ENCODE measurements at places on chromosomes 12 and 14.
A peak's percentile ranks its signal among the peaks of the same experiment; 100 is the strongest.

GRCh38 chr14:39472078-39472477 is 39.8 kb upstream of the FBXO33 start:
- no peak for DNase-seq

- DNase-seq: no peak
These were observed 4.8 kb upstream of the ENO2 start for GRCh38 chr12:6909421-6910145.

DNA sequence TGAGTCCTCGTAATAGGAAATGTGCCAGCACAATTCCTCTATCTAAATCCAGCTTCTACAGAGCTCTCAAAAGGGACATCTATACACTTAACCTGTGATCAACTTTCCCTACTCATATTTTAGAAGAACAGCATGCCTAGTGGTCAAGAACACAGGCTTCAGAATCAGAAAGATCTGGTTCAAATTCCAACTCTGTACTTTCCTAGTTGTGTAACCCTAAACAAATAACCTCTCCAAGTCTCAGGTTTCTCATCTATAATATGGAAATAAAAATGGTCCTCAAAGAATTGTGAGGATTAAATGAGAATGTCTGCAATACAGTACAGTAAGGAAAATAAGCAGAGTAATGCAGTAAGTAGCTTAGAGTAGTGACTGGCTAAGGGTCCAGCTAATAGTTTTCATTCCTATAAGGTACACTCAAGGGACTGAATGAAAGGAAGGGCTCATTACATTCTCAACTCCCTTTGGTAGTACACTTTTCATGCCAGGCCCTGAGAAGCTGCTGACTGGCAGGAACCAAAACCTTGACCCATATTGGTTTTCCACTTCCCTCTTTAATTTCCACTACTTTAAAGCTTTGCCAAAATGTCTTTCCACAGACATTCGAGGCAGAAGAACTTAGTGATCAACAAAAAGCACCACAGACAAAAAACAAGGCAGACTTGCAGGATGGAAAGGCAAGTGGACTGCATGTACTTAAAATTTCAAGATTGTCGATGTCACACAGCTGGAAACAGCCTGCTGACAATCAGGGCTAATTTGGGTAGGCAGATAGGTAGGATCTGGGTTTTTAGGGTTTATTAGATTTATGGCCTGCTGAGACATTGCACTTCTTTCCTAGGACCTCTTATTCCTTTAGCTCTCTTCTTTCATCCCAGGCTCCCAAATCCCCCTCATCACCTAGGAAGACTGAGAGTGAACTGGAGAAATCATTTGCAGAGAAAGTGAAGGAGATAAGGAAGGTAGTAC is 4.3 kb downstream of the CCDC196 start:
- no peak for DNase-seq

- peak; percentile 11 for DNase-seq
These were observed 54.5 kb upstream of the MAX start for GRCh38 chr14:65156568-65157366.

DNA sequence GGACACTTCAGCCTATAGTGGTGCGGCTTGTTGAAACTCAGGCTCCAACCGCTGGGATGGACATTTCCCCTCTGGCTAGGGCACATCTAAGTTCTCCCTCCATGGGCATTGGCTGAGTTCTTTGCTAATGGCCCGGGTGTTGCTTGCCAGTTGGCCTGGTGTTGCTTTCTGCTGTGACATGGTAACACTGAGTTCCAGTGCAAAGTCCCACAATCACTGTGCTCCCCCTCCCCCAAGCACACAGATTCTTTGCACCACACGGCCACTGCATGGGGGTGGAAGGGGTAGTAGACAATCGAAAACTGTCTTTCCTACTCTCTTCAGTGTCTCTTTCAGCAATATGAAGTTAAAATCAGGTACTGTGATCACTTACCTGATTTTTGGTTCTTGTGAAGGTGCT is 308.2 kb downstream of the FUT8 start:
- no peak for DNase-seq

GRCh38 chr12:71626768-71627167 is 36.9 kb downstream of the ZFC3H1 start:
- no peak for DNase-seq

DNA sequence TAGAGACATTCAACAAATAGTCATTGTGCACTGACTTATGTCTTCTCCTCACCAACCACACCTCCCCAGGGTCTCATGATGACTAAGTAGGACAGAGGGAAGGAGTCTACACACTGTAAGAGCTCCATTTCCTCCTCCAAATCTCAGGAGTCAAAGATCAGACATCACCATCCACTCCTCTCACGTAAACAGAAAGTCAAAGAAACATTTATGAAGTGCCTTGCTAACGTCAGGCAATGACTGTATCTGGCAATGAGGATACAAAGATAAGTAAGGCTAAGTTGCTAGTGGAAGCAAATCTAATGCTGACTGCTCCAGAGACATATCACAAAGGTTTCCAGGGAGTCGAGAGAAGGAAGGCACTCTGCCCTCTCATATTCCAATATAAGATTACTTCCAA is 88.9 kb downstream of the SLC2A13 start:
- no peak for DNase-seq

DNA sequence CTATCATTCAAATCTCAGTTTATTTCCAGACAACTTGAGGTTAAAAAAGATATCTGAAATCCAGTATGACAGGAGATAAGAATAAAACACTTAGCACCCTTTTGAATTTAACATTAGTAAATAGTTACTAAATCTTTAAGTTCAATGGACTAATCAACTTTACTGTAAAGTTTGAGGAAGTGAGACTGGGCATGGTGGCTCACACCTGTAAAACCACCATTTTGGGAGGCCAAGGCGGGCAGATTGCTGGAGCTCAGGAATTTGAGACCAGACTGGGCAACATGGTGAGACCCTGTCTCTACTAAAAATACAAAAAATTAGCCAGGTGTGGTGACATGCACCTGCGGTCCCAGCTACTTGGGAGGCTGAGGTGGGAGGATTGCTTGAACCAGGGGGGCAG is 40.3 kb upstream of the CERS5 start:
- no peak for DNase-seq

- peak; percentile 21 for DNase-seq
These were observed 44.2 kb downstream of the TTC8 start for GRCh38 chr14:88868558-88869159.

DNA sequence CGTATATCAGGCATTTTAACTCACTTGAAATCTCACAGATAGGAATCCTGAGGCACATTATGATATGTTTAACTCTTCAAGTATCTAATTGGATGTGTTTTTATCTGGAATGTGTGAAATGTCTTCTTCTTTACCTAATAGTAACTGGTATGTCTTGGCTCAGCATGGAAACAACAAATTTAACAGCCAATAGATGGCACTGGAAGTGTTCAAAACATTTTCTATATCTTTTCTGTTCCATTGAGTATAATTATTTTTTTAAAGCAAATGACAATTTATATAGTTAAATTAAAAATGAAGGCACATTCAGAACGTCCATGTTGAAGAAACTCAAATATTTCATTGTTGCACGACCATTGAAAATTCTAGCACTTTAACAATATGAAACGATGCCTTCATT is 164.6 kb upstream of the SLC16A7 start:
- peak; percentile 7 for DNase-seq

DNA sequence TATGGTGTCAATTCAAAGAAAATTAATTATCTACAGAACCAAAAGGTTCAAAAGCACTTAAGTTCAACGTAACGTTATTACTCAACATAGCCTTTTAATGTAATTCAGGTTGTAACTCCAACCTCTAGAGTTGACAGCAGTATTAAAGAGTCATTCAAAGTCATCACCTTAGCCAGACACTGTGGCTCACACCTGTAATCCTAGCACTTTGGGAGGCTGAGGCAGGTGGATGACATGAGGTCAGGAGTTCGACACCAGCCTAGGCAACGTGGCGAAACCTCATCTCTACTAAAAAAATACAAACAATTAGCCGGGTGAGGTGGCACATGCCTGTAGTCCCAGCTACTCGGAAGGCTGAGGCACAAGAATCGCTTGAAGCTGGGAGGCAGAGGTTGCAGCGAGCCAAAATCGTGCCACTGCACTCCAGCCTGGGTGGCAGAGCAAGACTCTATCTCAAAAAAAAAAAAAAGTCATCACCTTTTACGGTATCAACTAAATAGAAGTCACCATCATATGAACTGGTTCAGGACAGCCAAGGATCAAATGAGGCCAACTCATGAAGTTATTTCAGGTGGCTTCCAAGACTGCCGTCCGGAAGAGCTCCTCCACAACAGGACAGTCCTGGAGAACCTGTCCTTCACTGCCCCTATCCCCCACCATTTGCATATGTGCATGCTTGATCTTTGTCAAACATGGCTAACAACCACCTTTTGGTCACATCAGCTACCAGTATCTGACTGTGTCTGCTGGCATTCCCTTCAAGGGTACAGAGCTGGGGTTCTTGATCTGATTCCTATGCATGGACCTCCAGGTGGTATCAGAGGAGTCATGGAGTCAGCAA is 4.2 kb downstream of the PPTC7 start:
- no peak for DNase-seq

- no peak for DNase-seq
These were observed 47.2 kb downstream of the MYO1H start for GRCh38 chr12:109394891-109395290.

GRCh38 chr12:75724928-75725312 is 213.5 kb upstream of the KRR1 start:
- DNase-seq: no peak

- no peak for DNase-seq
These were observed 87.7 kb downstream of the ITPK1 start for GRCh38 chr14:93027810-93028723.

DNA sequence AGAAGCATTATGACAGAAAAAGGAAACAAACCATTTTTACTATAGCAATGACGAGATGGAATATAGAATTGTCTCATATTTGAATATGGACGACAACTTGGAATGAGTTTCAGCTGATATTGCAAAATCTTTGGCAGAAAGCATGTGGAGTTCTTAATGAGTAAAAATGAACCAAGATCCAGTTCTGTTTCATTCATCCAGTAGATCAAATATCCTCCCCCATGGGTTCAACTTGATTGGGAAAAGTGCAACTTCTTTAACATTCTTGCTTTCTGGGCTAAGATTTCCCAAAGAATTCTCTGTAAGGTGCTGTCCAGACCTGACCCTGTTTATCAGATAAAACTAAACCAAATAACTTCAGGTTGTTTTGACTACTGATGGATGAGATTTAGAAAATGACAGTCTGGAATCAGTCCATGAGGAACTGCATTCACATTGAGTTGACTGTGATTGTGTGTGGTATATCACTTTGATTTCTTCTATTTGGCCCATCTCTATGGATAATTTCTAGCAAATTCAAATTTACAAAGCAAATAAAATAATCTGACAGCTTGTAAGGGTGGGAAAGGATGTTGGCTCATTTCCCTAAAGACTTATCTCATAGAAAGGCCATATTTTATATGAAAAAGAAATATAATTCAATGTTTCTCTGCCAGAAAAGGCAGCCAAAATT is 267.4 kb downstream of the ADAMTS20 start:
- no peak for DNase-seq

GRCh38 chr14:96635850-96636249 is 133.7 kb downstream of the PAPOLA start:
- no peak for DNase-seq

- DNase-seq: peak; percentile 15
These were observed 98.1 kb downstream of the NCOR2 start for GRCh38 chr12:124469193-124469888.

- DNase-seq: no peak
These were observed 17.5 kb downstream of the PELI2 start for GRCh38 chr14:56135668-56136067.

DNA sequence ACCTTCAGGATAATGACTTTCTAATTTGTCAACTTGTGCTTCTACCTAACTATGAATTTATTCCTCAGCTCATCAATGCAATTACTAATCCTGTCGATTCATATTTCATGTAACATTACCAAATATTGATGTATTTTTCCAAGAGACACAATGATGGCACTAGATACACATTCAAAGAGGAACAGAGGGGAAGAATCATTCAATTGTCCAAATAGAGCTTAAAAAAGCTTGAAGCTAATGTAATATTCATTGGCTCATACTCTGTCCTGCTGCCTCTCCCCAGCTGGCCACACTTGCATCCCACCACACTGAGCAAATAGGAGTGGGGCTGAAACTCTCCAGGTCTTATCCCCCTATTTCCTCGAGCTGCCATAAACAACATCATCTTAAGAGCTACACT is 9.3 kb downstream of the TESPA1 start:
- no peak for DNase-seq

GRCh38 chr12:29782285-29782870 is 1.4 kb downstream of the TMTC1 start:
- peak; percentile 2 for DNase-seq

DNA sequence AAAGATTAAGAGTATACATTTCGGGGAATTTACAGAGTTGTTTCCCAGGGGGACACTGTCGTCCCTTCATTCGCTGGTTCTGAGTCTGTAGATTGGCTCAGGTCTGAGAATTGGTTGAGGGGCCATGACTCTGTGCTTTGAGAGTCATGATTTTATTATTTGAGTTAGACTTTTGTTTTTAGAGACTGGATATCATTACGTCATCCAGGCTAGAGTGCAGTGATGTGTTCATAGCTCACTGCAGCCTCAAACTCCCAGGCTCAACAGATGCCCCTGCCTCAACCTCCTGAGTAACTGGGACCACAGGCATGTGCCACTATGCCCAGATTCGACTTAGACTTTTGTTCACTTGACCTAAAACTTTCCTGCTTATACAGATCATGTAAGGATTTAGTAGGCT is 112.3 kb upstream of the C14orf180 start:
- no peak for DNase-seq

DNA sequence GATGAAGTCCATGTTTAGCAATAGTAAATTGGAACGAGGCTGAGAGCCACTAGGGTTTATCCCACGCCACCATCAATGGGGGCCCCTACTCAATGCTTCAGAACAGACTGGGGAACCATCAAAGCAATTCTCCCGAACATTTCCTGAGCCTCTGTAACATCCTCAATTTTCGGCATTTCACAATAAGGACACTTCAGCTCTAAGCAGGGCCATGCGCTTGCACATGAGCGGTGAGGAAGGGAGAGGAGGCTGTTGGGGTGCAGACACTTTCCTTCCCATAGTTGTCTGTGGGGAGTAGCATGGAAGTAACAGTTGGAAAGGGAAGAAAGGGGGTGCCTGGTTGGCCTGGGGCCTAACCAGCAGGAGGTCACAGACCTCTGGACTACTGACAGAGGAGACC is 129.9 kb upstream of the PRMT8 start:
- DNase-seq: no peak

Measured in CD4-positive, alpha-beta T cell treated with Interferon alpha-2 for 1 hour (primary cell).